ENCODE measurements at places on chromosomes 2 and 18. TPM values are rescaled to one million over a fixed set of nuclear protein-coding genes. Genes with fewer than 3 reads are reported as not detected.

Gene IL37
- total RNA-seq = not detected

DNA sequence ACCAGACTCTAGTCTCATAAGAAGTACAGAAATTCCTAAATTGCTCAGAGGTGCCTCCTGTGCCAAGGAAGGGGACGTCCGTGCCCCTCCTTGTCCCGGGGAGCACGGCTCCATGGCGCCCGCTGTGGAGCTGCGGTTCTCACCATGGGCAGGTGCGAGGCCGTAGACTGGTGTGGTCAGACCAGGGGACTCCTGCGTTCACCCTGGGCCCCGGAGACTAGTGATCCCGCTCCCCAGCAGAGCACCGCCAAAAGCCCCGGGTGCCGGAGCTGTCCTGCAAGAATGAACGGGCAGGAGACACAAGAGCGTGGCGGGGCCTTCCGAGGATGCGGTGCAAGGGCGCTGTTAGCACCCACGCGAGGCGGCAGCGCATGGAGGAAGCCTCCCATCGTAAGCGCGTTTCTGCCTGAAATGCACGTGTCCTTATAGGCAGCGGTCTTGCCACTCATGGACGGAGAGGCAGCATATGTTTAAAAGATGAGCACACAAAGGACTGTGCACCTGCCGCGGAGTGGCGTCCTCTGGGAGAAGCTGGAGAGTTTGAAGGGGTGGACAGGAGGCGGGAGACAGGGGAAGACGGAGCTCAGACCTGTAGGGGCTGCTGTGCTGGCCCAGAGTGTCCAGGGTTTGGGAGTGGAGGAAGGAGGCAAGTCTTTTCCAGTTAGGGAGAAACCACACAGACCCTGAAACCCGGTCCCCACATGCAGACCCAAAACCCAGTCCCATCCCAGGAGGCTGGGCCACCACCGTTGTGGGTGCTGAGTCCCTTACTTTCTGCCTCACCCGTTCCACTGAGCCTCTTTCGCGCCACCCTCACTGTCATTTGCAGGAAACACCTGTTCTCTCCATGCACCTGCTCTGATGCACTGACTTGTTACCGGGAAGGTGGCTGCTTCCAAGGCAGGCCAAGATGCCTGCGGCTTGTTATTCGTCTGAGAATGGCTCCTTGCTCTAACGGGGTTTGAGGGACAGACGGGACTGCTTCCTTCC lies 7.5 kb upstream of the KCNG2 start:
- H3K36me3 ChIP-seq = no peaks in the 10 kb centered on the region
- peaks cover 74% of the 10 kb centered on the region for H3K27me3 ChIP-seq

Gene CPO
- total RNA-seq = 0.13 TPM

GRCh38 chr18:2662990-2663389 lies 7.5 kb downstream of the SMCHD1 start:
- H3K27me3 ChIP-seq = no peaks in the 10 kb centered on the region
- H3K4me1 ChIP-seq = no peaks in the 10 kb centered on the region
- DNase-seq = no peak
- H3K27ac ChIP-seq = no peak overlapping the region
- H3K36me3 ChIP-seq = peaks cover 6% of the 10 kb centered on the region

- H3K4me1 ChIP-seq = no peaks in the 10 kb centered on the region
- H3K27ac ChIP-seq = no peak overlapping the region
- no peaks in the 10 kb centered on the region for H3K36me3 ChIP-seq
Observed at GRCh38 chr2:177783091-177783490, 289.5 kb downstream of the PDE11A start.

Gene VWC2L
- not detected for total RNA-seq

DNA sequence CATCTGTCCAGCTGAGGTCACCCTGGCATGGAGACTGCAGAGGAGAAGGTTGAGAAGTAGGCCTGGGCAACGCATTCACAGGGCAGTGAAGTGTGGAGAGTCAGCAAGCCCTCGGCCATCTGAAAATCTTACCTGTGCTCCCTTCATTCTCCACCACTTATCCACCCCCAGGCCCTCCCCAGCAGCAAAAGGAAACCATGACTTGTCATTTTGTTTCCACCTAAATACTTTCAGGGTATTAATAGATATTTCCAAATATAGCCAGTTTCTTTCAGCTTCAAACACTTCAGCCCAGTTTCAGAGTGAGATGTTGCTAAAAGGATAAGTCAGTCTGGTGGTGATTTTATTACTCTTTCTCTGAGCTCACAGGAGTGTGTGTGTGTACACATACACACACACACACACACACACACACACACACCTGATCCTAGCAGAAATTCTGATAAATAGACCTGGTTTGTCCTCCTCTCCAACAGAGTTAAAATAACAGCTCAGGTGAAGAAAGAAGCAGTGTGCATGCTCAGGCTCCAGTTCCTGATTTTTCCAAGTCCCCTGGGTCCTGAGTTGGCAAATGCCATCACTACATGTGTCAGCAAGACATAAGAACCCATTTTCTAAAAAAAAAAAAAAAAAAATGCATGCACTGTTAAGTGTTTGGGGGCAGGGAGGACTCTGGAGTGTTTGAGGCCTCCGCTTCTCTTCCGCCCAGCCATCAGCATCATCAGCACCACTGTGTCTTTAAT lies 82.8 kb downstream of the LOXHD1 start:
- DNase-seq = no peak
- H3K27ac ChIP-seq = no peak overlapping the region
- H3K4me3 ChIP-seq = no peak overlapping the region
- no peaks in the 10 kb centered on the region for H3K27me3 ChIP-seq

DNA sequence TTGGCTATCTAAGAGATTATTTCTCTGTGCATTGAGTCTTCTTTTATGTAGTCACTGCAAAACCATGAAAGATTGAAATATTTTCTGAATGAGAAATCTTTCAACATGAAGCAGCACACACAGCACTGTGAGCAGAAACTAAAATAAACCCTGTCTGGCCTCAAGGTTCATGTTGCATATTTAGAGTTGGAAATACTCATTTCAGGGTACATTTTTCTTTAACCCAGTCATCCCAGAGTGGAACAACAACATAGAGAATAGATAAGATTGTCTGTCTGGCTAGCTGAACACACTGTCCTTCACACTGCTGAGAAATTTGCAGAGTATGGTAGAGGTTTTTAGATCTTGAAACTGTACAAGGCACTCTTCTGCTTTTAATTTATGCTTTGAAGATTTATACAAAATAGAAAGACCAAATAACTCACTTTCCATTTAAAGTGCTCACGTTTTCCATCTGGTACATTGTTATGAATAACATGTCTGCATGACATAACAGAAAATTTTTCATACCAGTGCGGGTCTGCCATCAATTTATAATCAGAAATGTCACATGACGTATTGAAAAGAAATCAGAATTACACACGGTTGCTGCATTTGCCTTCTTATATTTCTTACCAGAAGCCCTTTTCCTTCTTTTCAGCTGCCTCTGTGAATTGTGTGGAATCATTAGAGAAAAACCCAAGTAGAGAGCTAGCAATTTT lies 25.0 kb upstream of the FN1 start:
- H3K27me3 ChIP-seq = no peaks in the 10 kb centered on the region
- H3K4me3 ChIP-seq = no peak overlapping the region
- no peaks in the 10 kb centered on the region for H3K36me3 ChIP-seq
- DNase-seq = peak; percentile 64
- H3K4me1 ChIP-seq = no peaks in the 10 kb centered on the region
